Adipocyte (in vitro differentiated cells): ENCODE measurements at places on chromosomes 11 and 22.

GRCh38 chr11:65576232-65576866 is 496 bp downstream of the EHBP1L1 start:
- DNase-seq = no peak

GRCh38 chr11:57515332-57516060 is at the start of gene SLC43A1:
SLC43A1 (minus strand) TSS chr11:57515702; CDS start chr11:57514111, 1,591 bp downstream.
- DNase-seq = peak; percentile 76

GRCh38 chr22:26725012-26725676 is 67.8 kb downstream of the MIAT start:
- DNase-seq = peak; percentile 58

- DNase-seq = no peak
Observed at GRCh38 chr11:122786896-122787295, 51.4 kb upstream of the CRTAM start.

GRCh38 chr22:47048123-47049077 is 285.9 kb downstream of the TBC1D22A start:
- DNase-seq = no peak

GRCh38 chr22:19776433-19777031 is 16.0 kb downstream of the TBX1 start:
- DNase-seq = no peak

DNA sequence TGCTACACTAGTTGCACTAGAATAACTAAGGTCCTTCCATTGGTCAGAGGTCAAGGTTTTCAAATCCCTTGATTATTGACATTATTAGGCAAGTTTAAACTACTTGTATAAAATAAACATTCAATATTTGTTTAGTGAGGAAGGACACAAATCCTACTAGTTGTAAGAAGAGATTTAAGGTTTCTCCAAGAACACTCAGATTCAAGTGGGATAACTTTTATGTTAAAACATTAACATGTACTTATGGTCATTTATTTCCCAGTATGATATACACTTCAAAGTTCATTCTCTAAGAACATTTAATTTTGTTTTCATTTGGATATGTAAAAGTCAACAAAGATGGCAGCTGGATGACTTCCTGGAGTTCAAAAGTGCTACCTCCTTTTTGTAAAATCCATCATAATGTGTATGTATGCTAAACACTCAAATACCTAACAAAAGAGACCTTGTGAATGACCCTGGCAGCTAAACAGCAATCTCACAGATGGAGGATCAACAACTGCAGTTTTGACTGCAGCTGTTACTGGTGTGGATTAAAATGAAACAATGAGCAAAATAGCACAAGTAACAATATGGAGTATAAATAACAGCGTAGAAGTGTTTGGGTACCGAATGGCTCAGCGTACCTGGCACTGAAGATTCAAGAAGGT is 1.5 kb downstream of the CCDC90B start:
- DNase-seq = peak; percentile 15

GRCh38 chr11:126083829-126084607 is 21.4 kb upstream of the CDON start:
- DNase-seq = no peak

DNA sequence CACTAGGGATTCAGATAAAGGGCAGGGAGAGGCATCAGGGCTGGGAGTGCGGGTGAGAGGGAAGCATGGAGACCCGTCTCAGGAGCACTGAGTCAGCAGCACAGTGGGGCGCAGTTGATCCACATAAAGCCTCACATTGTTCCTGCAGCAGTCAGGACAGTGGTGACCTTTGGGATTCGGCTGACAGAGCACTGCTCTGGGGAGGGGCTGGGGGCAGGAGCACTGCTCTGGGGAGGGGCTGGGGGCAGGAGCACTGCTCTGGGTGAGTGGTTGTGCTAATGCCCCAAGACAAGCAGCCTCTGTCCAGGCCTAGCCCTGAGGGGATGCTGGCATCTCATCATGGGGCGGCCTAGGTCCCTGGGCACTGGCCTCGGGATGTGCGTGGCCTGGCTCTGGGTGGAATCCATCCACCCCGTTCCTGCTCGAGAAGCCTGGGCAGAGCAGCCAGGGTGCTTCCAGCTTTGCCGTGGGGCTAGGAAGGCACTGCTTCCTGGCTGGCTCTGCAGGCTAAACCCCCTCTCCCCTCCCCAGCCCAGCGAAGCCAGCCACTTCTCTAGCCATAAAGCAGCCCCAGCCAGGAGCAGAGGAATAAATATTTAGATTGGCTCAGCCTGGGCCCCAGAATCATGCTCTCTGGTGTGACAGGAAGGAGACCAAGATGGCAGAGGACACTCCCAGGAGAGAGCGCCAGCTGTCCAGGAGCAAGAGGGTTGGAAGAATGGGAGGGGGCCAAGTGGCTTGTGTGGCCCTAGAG is 7.3 kb downstream of the OAF start:
- no peak for DNase-seq
